ENCODE measurements at places on chromosomes 4 and X. TPM values are rescaled to one million over a fixed set of nuclear protein-coding genes. Genes with fewer than 3 reads are reported as not detected.

CRLF2 gene
- total RNA-seq, result not detected

NXF2B gene
- not detected for total RNA-seq

RBPJ gene
- 44.6 TPM for total RNA-seq

CSAG3 gene
- total RNA-seq, result not detected

ELK1 gene
- 13.0 TPM for total RNA-seq

VCX3B gene
- not detected for total RNA-seq

CEP44 gene
- total RNA-seq, result 21.5 TPM

UGT2A1 gene
- total RNA-seq, result not detected

MEPE gene
- not detected for total RNA-seq

DUSP21 gene
- not detected for total RNA-seq

TRO gene
- 0.14 TPM for total RNA-seq

CD40LG gene
- not detected for total RNA-seq

SH3D19 gene
- total RNA-seq, result 24.1 TPM

IL1RAPL1 gene
- total RNA-seq, result not detected

GYPA gene
- not detected for total RNA-seq

NBDY gene
- total RNA-seq, result 10.2 TPM

TCEAL2 gene
- total RNA-seq, result not detected

IGSF1 gene
- total RNA-seq, result not detected

SSX3 gene
- total RNA-seq, result not detected

OCIAD2 gene
- 241 TPM for total RNA-seq

GPC4 gene
- 0.34 TPM for total RNA-seq

TMPRSS11A gene
- 0.50 TPM for total RNA-seq

CITED1 gene
- total RNA-seq, result 0.14 TPM

GLA gene
- 11.3 TPM for total RNA-seq

C4orf36 gene
- total RNA-seq, result 1.7 TPM

MAGEA2B gene
- not detected for total RNA-seq

MAOA gene
- total RNA-seq, result 68.0 TPM

TMEM154 gene
- total RNA-seq, result 23.6 TPM

ENAM gene
- not detected for total RNA-seq

SOWAHD gene
- under 0.01 TPM for total RNA-seq

HERC6 gene
- 7.8 TPM for total RNA-seq

ADH7 gene
- total RNA-seq, result 3.8 TPM

TMPRSS11F gene
- total RNA-seq, result 8.7 TPM

HEPH gene
- total RNA-seq, result 0.14 TPM

FGF5 gene
- 15.2 TPM for total RNA-seq

ETDB gene
- total RNA-seq, result not detected

LAMP2 gene
- 152 TPM for total RNA-seq

SHOX gene
- total RNA-seq, result not detected

SPANXA2 gene
- total RNA-seq, result not detected

ALB gene
- 0.28 TPM for total RNA-seq

MAMLD1 gene
- total RNA-seq, result under 0.01 TPM

CWH43 gene
- total RNA-seq, result 10.0 TPM

HS3ST1 gene
- total RNA-seq, result 14.2 TPM

GIMD1 gene
- total RNA-seq, result not detected

ATP2B3 gene
- total RNA-seq, result not detected

KIT gene
- 0.07 TPM for total RNA-seq

FGA gene
- total RNA-seq, result not detected

LARP7 gene
- total RNA-seq, result 20.8 TPM

RBMXL3 gene
- total RNA-seq, result not detected

XAGE1B gene
- total RNA-seq, result not detected

Data from nasal cavity respiratory epithelium epithelial cell of viscerocranial mucosa (primary cell).